Activated T-helper 17 cell treated with anti-CD3 and anti-CD28 coated beads, Interleukin-2, amount 50 U/mL, for 72 hours (primary cell): ENCODE measurements at places on chromosomes 3 and 15.

GRCh38 chr15:42692997-42693396, 43.9 kb downstream of the CDAN1 start:
- ATAC-seq, result no peak

DNA sequence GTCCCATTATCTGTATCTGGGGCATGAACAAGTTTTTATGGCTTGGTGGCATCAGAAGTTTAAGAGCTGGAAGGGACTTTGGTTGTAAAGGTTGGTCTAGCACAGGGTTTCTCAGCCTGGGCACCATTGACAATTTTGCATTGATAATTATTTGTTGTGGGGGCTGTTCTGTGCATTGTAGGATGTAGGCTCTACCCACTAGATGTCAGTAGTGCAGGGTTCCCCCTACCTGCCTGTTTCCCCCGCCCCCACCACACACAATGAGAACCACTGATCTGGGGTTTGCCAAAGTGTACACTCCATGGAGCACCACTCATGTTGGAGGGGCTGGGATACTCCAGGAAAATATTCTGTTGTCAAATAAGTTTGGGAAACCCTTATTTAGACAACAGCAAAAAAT, 42.7 kb downstream of the PLCL2 start:
- no peak for ATAC-seq

DNA sequence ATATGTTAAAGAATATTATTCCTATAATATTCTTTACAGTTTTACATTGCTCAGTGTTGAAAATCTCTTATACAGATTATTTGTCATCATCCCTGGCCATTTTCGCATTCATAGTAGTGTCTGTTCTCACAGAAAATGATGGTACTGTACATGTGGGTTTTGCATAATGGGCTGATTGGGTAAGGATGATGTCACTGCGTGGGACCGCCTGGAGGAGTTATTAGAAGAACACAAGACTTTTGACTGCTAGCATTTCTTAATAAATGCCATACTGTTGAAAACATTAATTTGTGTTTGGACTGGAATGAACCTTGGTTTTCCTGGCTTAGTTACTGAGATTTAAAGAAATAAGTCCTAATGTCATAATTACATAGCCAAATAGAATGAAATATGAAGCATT, 20.3 kb downstream of the LRCH3 start:
- no peak for ATAC-seq

DNA sequence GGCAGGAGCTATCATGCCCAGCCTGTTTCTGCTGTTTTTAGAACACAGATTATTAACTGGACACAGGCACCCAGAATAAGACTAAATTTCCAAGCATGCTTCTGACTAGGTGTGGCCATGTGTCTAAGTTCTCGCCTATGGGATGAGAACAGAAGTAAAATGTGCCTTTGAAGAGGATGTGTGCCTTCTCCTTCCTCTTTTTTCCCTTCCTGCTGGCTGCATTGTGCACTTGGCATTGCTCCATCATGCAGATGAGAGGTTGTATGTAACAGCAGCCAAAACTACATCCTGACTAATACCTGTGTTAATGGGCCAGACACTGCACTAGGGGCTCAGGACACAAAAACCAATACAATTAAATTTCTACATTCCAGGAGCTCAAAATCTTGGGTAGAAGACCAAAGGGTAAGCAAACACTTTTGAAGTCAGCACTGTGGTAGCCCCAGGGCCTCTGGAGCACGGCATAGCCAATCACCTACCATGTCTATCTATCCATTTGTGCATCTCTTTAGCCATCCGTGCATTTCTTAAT, 40.9 kb upstream of the RNU6-1 start:
- no peak for ATAC-seq

DNA sequence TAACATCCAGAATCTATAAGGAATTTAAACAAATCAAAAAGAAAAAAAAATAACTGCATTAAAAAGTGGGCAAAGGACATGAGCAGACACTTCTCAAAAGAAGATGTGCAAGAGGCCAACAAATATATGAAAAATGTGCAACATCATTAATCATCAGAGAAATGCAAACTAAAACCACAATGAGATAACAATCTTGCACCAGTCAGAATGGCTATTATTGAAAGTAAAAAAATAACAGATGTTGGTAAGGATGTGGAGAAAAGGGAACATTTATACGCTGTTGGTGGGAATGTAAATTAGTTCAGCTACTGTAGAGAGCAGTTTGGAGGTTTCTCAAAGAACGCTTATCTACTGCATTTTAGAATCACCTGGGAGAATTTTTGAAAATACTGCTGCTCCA, 186.1 kb downstream of the OTOL1 start:
- no peak for ATAC-seq

DNA sequence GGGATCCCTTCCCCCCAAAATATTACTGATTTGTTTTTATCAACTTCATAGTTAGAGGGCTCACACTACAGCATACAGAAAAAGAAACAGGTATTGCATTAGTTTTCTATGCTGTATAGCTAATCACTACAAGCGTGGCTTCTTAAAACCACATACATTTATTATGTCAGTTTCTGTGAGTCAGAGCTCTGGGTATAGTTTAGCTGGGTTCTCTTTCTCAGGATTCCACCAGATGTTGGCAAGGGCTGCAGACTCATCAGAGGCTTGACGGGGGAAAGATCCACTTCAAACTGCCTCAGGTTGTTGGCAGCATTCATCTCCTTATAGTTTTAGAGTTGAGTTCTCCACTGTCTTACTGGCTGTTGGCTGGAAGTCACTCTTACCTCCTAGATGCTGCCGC, 328.0 kb downstream of the NLGN1 start:
- ATAC-seq, result no peak

DNA sequence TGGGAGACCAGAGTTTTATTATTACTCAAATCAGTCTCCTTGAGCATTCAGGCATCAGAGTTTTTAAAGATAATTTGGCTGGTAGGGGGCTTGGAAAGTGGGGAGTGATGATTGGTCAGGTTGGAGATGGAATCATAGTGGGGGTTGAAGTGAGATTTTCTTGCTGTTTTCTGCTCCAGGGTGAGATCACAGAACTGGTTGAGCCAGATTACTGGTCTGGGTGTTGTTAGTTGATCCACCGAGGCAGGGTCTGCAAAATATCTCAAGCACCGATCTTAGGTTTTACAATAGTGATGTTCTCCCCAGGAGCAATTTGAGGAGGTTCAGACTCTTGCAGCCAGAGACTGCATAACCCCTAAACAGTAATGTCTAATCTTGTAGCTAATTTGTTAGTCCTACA, 141.0 kb downstream of the OTOL1 start:
- ATAC-seq, result no peak

GRCh38 chr15:31434588-31435260, 108.1 kb downstream of the KLF13 start:
- ATAC-seq, result peak; percentile 75

GRCh38 chr3:57952208-57952631, 56.0 kb upstream of the FLNB start:
- ATAC-seq, result no peak

GRCh38 chr3:139128803-139129202, 84.1 kb upstream of the PRR23C start:
- ATAC-seq, result peak; percentile 23

DNA sequence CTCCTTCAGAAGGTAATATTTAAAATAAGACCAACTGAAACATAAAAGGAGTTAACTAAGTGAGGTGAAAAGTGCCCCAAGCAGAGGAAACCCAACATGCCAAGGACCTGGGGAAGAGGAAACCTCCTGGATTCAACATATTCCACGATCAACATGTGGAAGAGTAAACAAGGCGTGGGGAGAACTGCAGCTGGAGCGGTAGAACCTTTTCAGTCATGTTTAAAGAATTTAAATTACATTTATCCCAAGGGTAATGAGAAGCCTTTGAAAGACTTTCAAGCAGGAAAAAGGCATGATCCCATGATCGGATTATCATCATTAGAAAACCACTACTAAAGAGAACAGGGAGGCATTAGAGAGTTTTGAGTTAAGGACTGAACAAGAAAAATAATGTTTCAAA, 330.7 kb downstream of the FHIT start:
- ATAC-seq, result no peak

DNA sequence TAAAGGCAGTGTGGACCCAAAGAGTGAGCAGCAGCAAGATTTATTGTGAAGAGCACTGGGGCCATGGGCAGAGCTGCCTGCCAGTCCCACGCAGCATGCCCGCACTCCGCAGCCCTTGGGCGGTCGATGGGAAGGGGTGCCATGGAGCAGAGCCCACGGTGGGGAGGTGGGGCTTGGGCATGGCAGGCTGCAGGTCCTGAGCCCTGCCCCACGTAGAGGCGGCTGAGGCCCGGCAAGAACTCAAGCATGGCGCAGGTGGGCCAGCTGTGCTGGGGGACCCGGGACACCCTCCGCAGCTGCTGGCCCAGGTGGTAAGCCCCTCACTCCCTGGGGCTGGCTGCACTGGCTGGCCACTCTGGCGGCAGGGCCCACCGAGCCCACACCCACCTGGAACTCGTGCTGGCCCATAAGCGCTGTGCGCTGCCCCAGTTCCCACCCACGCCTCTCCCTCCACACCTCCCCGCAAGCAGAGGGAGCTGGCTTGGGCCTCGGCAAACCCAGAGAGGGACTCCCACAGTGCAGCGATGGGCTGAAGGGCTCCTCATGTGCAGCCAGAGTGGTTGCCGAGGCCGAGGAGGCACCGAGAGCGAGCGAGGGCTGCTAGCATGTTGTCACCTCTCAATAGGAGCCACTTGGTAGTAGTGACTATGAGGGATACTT, 1218.8 kb upstream of the EPHA6 start:
- ATAC-seq, result no peak

DNA sequence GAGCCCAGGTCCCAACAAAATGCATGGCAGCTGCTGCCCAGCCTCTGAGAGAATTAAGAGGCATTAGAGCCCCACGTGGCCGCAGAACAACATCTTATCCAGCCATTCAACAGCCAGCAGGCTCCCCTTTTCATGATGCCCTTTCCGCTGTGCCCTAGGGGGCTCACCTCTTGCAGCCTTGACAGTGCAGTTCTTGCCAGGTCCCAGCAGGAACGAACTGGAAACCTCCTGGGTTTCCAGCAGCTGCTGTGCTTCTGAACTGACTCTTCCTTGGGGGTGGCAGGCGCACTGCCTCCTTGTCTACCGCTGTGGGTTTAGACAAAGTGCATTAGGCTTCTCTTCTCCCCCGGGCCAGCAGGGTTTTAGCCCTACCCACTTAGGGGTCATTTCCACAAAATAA, 85.2 kb downstream of the FAM174B start:
- no peak for ATAC-seq

- ATAC-seq, result no peak
Measured at GRCh38 chr3:159674583-159674982, 314.1 kb upstream of the IL12A start.

DNA sequence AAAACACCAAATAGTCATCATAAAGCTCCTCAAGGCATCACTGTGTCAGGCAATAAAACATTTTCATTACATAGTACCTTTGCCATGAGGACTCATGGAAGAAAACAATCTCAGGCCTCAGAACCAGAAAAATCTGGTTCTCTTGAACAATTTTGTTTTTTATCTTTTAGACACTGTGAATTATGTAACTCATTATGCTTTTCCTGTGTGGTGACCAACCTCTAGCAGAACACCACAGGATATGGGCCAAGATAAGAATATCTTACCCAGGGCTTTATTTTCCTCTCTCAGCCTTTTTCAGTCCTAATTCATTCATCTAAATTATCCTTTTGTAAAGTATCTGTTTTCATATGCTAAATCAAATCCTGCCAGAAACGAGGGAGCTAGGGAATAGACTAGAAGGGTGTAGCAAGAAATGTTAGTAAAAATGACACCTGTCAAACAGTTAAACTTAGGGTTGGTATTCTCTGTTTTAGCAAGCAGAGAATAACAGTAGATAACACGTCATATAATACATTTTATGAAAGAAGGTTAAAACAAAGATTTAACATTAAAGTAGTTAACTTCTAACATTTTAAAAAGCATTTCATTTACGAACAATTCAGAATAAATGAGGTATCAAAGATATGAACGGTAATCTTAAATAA, 111.1 kb downstream of the FBXL22 start:
- peak; percentile 69 for ATAC-seq

GRCh38 chr3:172210355-172210754, 171.0 kb downstream of the FNDC3B start:
- no peak for ATAC-seq

DNA sequence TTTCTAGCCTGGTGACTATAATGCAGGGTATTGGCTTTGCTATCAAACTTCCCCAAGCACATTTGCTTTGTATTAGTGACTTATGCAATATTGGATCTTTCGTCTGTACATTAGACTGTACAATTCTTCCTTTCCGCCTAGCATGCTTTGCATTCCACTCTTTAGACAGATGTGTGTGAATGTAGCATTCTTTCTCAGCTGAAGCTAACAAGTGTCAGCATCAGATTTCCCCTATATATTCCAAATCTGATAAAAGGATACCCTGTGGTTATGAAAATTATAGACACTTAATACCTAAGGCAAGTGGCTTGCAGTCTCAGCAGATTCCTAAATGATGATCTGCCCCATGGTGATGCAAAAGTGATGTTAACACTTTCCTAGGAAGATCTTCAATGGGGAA, 360.1 kb downstream of the CNTN4 start:
- ATAC-seq, result no peak

GRCh38 chr15:85456798-85457197, 76.4 kb downstream of the AKAP13 start:
- ATAC-seq, result peak; percentile 16

DNA sequence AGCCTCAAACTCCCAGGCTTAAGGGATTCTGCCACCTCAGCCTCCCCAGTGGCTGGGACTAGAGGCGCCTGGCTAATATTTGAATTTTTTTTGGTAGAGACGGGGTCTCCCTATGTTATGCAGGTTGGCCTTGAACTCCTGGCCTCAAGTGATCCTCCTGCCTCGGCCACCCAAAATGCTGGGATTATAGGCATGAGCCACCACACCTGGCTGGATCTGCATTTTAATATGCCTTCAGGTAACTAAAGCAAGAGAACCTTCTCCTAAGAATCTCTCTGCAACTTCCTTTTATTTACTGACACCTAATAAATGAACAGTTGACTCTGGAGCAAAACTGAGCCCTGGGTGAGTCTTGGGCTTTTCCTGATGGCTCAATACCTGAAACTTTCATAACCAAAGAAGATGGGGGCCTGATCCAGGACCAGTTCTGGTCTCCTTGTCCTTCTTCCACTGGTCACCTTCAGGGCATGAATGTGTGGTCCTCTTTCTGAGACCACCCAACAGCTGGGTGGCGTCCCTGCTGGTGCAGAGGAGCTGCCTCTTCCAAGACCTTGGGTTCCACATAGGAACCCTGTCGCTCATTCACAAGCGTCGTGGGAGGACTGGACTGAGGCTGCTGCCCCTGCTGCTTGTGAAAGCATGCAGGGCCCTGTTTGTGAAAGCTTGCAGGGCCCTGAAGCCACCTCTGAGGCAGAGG, 28.2 kb downstream of the CCR9 start:
- no peak for ATAC-seq

GRCh38 chr3:170423001-170423615, 4.4 kb downstream of the CLDN11 start:
- ATAC-seq, result no peak

- ATAC-seq, result no peak
Measured at GRCh38 chr3:168051070-168051469, 44.7 kb downstream of the GOLIM4 start.

- peak; percentile 96 for ATAC-seq
Measured at GRCh38 chr15:34161329-34161963, 48.5 kb downstream of the KATNBL1 start.

- no peak for ATAC-seq
Measured at GRCh38 chr15:85381850-85382751, 1.7 kb downstream of the AKAP13 start.

GRCh38 chr15:95087253-95087609, 855.9 kb downstream of the MCTP2 start:
- no peak for ATAC-seq
